Motor neuron (in vitro differentiated cells): ENCODE measurements at places on chromosomes 2 and 18.

- ATAC-seq, result no peak
Measured at GRCh38 chr2:185807351-185807750, 68.7 kb downstream of the FSIP2 start.

GRCh38 chr2:196286821-196287220 is 115.4 kb upstream of the STK17B start:
- ATAC-seq, result no peak

GRCh38 chr2:63853527-63854310 is 12.0 kb downstream of the UGP2 start:
- no peak for ATAC-seq

DNA sequence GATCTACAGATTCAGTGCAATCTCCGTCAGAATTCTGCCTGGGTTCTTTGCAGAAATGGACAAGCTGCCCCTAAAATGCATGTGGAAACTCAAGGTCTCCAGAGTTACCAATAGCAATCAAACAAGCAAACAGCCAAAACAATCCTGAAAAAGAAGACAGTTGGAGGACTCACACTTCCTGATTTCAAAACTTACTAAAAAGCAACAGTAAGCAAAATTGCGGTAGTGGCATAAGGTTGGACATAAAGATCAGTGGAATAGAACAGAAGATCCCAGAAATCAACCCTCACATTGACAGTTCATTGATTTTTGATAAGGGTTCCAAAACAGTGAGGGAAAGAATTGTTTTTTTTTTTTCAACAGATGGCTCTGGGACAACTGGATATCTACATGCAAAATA is 59.7 kb downstream of the NPPC start:
- no peak for ATAC-seq

DNA sequence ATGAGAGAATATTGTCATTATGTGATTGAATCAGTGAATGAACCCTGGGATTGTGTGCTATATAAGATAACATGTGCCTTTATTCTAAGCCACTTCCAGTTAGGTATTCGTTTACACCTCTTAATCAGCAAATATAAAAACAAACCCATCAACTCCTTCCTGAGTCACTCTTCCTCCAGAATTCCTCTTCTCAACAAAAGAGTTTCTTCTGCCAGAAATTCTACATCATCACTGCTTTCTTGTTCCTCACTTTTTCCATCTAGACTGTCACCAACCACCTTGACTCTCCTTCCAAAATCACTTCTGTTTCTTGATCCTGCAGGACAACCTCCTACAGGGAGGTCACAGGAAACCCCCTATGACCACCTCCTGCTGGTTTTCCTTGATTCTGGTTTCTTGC is 261.4 kb downstream of the CYP26B1 start:
- no peak for ATAC-seq

- no peak for ATAC-seq
Measured at GRCh38 chr2:223488814-223489213, 113.3 kb downstream of the SCG2 start.

DNA sequence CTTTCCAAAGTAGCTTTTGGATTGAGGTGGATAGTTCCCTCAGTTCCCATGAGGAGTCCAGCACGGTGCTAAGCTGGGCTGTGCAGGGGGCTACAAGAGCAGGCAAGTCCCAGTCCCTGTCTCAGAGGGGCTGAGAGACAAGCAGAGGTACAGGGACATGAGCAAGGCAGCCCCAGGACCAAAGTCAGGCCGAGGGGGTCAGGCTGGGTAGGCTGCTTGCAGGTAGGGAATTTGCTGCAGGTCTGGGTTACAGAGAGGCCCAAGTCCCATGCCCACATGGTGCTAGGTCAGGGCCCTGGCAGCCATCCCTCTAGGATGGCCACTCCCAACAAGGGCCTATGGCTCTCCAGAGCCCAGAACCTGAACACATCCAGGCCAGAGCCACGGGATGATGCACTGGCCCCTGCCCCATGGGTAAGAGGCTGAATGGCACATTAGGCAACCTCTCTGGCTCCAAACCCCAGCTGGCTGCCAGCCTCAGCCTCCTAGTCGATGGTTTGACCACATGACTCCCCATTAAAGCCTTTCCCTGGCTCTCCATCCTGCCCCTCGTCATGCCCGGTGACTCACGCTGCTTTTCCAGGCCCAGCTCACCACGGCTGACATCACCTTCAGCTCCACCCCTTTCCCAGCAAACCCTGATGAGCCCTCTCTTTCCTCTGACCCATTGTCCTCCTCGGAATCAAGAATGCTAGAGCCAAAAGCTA is 83.7 kb downstream of the SDC1 start:
- peak; percentile 92 for ATAC-seq

DNA sequence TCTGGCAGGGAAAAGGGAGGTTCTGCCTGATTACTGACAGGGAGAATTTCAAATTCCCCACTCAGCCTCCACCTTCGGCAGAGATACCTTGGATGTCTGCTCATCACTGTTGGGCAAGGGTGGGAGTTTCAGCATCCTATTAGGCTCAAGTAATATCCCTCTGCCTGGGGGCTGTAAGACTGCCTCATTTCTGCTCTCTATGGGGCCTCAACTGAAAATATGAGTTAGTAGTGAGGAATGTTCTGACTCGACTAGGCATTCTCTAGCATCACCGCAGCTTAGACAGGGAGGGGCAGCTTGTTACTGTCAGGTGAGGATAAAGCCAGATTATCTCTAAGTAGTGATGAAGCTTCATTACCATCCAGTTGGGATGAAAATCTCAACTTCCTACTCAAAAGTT is 87.7 kb upstream of the LRP1B start:
- ATAC-seq, result no peak

- ATAC-seq, result no peak
Measured at GRCh38 chr2:128300151-128301020, 18.3 kb downstream of the HS6ST1 start.

GRCh38 chr2:73067043-73067442 is 4.5 kb downstream of the SFXN5 start:
- ATAC-seq, result no peak

DNA sequence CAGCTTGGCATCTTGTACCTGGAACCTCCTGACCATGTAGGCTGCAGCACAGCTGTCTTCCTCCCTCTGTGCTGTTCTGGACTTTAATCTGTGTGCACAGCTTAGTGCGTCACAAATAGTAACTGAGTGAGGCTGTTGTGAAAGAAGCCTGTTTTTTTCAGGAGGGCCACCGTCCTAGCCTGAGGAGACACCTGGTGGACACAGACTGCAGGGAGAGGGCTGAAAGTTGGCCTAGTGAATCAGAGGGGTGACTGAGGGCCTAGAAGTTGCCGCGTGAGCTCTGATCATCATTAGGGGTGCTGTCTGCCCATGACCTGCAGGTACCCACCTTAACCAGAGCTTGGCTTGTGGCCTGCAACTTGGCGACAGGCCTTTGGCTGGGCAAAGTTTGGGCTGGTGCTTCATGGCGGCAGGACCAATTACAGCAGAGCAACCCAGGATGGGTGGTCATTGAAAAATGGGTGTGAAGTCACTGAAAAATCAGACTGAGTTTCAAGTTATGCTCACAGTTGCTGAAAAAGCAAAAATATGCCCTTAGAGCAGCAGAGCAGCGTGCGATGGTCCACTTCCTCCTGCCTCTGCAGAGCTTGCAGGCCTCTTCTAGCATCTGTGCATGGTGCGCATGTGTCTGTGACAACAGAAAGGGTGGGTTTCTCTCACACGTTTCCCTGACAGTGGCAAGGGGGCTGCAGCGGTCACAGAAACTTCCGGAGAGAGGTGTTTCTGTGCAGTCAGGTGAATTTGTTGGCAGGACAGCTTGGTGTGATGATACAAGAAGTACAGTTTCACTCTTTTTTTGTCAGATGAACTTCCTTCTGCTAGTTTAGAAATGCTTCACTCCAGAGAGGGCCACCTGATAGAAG is 9.6 kb downstream of the GDF7 start:
- ATAC-seq, result no peak

DNA sequence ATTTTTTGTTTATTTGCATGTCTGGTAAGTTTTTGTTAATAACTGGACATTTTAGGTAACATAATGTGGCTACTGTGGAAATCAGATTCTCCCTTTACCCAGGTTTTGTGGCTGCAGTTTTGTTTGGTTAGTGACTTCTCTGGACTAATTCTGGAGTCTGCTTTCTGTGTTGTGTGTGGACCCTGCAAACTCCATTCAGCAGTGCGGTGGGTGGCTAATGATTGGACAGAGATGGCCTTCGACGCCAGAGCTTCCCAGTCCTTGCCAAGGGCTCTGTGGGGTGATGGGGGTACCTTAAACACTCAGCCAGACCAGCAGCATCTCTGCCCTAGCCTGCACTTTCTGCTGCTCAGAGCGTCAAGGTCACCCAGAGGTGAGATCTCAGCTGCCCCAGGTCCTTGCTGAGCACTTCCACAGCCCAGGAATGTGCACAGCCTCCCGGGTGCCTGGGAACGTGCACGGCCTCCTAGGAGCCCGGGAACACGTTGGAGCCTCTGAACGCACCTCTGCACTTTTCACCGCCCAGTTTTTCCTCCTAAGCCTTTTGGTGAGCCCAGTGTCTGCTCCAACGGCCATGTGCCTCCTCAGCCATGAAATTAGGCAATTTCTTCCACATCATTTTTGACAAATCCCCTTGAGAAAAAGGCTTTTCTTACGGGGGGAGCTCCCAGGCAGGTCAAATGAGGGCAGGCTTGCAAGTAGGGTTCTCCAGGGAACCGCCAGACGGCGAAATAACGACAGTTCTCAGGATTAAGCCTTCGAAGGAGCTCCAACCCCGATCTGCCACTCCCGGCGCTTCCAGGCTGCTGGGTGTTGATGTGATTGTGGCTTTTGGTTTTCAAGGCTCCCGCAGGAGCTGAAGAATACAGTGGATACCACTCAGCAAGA is 35.2 kb upstream of the KLF11 start:
- no peak for ATAC-seq

DNA sequence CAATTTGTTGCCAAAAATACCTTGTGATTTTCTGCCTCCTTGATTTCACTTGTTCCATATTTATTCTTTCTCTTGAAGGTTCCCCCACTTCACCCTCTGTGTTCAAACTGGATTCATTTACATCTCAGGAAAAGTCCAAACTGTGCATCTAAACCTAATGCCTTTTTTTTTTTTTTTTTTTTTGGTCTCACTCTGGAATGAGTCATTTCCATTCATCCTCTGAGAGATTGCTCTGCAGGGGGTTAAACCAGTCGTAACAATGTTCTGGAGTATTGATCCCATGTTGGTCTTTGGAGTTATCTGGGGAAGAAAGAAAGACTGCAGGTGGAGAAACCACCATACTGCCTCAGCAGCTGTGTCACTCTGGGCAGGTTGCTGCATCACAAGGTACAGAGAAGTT is 119.7 kb downstream of the TACR1 start:
- ATAC-seq, result no peak

- no peak for ATAC-seq
Measured at GRCh38 chr2:6459138-6459537, 406.6 kb downstream of the CMPK2 start.

GRCh38 chr18:13147130-13147529 is 71.4 kb upstream of the LDLRAD4 start:
- ATAC-seq, result no peak

DNA sequence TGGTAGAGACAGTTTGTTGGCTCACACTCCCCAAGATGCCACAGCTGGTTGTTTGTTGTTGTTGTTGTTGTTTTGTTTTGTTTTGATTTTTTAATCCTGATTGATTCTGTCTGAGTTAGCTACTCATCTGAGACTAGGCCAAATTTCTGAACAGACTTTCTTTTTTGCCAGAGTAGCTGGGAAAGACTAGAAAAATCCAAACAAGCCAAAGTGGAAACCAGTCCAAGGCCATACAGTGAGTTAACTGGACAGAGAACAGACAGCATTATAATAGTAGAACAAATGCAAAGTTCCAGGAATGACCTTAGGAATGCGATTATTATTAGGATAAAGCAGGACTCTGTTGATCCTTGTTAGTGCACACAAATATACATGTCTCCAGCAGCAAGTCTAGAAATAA is 43.8 kb upstream of the CYP26B1 start:
- ATAC-seq, result no peak

DNA sequence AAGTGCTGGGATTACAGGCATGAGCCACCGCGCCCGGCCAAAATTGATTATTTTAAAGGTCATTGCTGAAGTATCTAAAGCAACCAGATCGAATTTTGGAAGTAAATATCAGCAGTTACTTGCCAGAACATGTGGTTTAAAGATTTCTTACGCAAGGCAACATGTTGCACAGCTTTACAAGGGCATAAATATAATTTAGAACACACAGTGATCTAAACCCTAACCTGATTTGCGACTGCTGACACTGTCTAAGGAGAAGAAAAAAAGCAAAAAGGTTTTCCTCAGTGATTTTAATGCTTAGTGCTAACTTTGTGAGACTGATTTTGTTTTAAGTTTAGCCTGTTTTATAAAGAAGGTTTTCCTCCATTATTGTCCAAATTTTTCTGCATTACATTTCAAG is 569.9 kb upstream of the LINC00305 start:
- ATAC-seq, result no peak

GRCh38 chr2:228615496-228615895 is 434.0 kb upstream of the SPHKAP start:
- peak; percentile 87 for ATAC-seq

DNA sequence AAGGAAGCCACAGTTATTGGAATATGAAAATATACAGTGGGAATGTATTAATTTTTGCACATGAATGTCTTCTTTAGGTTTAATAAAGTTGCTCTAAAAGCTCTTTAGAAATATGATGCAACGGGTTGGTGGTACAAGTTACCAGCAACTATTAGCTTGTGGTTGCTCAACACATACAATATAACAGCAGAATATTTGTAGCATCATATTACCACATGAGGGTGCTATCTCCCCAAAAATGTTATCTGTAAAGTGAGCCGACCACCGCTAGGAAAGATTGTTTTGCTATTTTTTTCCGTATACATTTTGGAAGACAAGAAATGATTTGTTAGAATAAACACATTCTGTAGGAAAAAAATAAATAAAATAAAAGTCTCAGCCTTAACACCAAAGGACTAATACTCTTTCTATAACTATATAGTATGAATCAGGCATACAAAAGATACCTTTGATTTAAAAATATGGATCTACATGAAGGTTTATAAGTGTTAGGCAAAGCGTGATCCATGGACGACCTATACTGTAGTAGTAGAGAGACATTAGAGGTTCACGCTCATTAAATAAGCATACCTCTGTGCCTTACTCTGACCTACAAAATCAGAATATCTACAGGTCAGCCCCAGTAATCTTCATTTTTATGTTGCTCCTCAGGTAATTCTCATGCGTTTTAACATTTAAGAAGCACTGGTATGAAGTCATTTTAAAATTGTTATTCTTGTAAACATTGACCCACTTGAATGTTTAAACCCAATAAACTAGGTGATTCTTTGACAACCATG is 1110.6 kb upstream of the ACVR2A start:
- ATAC-seq, result peak; percentile 88

- no peak for ATAC-seq
Measured at GRCh38 chr18:22309191-22309590, 108.5 kb downstream of the CTAGE1 start.

- no peak for ATAC-seq
Measured at GRCh38 chr2:46333912-46334311, 36.7 kb downstream of the EPAS1 start.
